ENCODE measurements at places on chromosomes 6 and 20.

DNA sequence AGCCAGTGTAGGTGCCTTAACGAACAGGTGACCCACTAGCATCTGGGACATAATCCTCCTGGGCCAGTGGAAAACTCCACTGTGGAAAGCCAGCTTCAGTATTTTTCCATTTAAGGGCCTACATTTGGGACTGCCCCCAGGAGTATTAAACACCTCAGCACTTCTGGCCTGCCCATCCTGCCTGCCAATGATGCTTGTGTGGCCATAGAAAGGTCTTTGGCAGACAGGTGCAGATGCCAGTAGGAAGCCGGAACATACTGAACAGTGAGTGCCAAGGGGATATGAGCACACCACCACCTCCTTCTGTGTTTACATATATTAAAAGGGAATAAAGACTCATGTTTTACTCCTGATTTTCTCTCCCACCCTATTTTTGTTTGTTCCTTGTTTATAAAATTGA lies 19.9 kb downstream of the MCM8 start:
- no peak for DNase-seq

GRCh38 chr20:1901704-1902103 lies 6.5 kb downstream of the SIRPA start:
- peak; percentile 71 for DNase-seq

- DNase-seq = no peak
Measured at GRCh38 chr6:126170433-126170832, 169.5 kb upstream of the CENPW start.

- DNase-seq = no peak
Measured at GRCh38 chr6:76465410-76465809, 392.9 kb upstream of the IMPG1 start.

DNA sequence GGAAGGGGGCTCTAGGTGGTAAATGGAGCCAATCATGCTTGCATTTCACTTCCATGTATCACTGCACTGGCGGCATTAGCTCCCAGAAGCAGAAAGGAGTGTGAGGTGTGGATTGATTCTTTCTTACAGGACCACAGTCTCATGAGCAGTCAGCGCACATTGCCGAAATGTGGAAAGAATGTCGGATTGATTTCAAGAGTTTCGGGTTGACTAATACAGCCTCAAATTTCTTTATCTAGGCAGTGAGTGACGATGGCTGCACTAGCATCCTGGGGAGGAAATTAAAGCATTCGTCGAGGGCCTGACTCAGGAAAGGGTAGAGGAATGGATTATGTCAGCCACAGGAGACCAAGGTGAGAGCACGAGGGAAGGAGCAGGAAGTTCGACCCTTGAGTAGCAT lies 222.8 kb upstream of the CDYL start:
- no peak for DNase-seq

GRCh38 chr6:150719099-150719766 lies 119.5 kb downstream of the PLEKHG1 start:
- DNase-seq = no peak
